IPS DF 6.9 (cell line): ENCODE measurements at places on chromosomes 16 and 17.

GRCh38 chr16:11045846-11046245 lies 101.5 kb downstream of the CLEC16A start:
- no peak for DNase-seq

GRCh38 chr17:28841901-28842281 lies 699 bp downstream of the FAM222B start:
- no peak for DNase-seq

GRCh38 chr17:2406271-2406902 lies 5.5 kb upstream of the MNT start:
- DNase-seq: no peak

- no peak for DNase-seq
These were observed 4.0 kb downstream of the SLC16A13 start for GRCh38 chr17:7039832-7040231.

GRCh38 chr17:19644493-19645210 lies 3.9 kb upstream of the ALDH3A2 start:
- DNase-seq: no peak

DNA sequence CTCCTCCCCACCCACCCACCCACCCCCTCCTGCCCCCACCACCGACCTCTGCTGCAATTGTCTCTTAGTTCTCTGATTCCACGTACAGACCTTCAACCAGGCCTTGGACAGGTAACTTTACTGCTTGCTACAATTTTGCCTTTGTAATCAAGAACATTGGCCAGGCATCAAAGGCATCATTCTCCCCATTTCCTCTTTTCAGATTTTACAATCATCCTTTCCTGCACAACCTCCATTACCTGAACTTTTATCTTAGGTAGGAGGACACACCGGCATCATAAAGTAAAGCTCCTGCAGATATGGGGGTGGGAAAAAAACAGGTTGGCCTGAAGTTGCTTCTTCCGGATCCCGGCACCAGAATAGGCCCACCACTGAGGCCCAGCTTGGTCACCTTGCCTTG lies 25.7 kb upstream of the SUPT4H1 start:
- DNase-seq: no peak

DNA sequence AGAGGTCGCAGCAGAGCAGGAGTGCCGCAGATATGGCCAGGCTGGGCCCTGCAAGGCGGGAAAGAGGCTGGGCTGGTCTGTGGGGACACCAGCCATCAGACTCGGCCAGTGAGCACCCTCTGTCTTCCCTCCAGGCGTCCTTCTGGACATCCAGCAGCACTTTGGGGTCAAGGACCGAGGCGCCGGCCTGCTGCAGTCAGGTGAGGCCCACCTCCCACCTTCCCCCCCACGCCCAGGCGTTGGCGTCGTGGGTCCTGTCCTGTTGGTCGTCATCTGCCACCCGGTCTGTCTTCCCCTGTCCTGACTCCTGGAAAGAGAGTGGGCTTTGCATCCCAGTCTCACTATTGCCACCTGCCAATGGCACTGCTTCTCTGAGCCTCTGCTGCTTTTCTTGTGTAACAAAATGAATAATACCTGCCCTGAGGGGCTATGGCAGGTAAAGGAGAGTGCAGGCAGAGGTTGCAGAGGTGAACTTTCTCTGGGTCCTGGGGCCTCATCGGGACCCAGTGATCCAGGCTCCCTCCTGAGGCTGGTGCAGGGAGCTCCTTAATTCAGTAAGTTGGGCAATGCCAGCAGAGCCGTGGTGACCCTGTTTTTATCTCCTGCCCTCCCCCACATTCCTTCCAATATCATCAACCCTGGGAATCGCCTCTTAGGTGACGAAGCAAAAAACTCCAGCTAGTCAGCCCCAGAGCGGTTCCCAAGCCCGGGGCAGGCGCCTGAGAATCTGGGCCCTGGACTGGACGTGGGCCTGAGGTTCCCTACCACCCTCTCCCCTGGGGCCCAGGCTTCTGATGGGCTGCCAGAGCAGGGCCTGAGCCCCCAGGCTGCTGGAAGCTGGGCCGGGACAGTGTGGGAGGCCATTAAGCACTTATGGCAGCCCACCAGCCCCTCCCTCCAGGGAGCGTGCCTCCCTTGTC lies 14.7 kb downstream of the SPNS2 start:
- DNase-seq: no peak

DNA sequence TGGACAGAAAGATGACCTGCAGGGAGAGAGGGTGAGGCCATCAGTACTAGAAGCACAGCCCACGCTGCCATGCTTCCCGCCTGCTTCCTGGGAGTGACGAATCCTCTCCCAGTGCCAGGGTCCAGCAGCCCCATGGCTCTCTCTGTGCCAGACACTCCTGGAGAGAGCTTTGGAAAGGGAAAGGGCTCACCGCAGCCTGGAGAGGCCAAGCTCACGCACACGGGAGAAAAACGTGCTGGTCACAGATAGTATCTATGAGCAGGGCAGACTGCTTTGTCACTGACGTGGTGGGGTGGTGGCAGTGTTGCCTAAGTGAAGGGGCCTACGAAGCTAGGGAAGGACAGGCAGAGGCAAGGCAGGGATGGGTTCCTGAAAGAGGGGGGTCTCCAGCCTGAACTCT lies 5.4 kb downstream of the WBP2 start:
- DNase-seq: no peak
